ENCODE measurements at places on chromosomes 3 and 15. TPM values are rescaled to one million over a fixed set of nuclear protein-coding genes. Genes with fewer than 3 reads are reported as not detected.

- DNase-seq, result no peak
Measured at GRCh38 chr3:143755978-143756377, 92.3 kb downstream of the SLC9A9 start.

DNA sequence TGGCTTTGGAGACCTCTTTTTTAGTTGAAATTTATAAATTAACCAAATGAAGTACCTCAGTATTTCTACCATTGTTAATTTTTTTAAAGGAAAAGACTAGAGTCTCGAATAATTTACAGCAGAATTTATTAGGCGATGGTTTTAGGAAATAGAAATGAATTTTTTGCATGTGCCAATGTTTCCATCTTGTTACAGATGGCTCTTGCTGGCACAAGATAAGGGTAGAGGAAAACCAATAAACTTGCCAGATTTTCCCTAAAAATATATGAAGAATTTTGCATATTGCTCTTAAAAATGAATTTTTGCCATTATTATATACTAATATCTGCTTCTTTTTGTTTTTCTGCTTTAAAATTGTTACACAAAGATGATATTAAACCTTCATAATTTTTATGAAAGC is 380.7 kb downstream of the NLGN1 start:
- DNase-seq, result no peak

DNA sequence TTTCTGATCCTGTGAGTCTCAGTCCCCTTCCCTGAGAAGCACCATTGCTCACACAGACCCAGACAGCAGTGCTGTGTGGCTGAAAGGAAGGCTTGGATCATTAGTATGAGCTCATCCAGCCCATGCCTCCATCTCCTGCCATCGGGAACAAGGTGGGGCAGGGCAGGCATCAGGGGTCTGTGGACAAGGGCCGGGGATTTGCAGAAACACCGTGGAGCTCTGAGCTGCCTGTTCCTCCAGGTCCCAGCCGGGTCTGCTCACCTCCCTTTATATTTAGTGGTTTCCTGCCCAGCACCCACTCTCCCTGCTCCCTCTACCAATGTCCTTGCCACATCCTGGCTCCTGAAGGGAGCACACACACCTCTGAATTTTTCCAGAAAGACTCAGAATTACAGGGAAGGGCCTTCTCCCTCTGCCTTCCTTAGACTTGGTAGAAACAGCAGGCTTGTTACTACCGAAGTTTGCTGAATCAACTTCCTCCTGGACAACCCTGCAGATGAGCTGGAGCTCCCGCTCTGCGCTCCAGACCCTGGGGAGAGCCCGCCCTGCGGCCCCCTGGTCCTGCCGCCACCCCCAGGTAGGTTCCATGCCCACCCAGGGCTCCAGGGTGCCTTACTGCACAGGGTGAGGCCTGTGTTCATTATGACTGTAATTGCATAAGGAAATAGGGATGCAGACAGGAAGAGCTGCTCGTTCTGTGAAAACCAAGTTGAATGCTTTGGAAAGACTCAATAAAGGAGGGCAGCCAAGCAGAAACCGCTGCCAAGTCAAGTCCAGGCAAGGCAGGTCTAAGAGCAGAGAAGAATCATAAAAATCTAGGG is 128.1 kb downstream of the NSMCE3 start:
- no peak for DNase-seq

- no peak for DNase-seq
Measured at GRCh38 chr15:93583968-93584367, 495.0 kb upstream of the RGMA start.

DNA sequence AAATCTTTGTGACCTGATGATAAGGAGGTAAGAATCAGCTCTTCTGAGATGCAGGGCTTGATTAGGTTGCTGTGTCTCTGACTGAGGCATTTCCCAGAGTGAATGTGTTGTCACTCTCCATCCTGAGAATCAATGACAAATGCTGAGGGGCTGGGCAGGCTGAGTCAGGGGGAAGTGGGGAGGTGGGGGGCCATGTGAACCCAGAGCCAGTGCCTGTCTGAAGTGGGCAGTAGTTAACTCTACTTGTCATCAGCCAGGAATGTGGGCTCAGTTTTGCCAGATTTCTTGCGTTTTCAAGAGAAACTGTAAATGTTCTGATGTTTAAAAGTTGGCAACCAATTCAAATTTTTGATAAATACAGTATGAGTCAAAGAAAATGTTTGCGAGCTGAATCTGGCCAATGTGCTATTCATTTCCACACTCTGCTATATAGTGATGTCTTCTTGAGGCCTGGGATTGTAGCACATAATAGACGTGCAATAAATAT is 3.1 kb upstream of the BNC1 start:
- peak; percentile 89 for DNase-seq

GRCh38 chr15:52013151-52013791 is 5.7 kb upstream of the MAPK6 start:
- no peak for DNase-seq

DNA sequence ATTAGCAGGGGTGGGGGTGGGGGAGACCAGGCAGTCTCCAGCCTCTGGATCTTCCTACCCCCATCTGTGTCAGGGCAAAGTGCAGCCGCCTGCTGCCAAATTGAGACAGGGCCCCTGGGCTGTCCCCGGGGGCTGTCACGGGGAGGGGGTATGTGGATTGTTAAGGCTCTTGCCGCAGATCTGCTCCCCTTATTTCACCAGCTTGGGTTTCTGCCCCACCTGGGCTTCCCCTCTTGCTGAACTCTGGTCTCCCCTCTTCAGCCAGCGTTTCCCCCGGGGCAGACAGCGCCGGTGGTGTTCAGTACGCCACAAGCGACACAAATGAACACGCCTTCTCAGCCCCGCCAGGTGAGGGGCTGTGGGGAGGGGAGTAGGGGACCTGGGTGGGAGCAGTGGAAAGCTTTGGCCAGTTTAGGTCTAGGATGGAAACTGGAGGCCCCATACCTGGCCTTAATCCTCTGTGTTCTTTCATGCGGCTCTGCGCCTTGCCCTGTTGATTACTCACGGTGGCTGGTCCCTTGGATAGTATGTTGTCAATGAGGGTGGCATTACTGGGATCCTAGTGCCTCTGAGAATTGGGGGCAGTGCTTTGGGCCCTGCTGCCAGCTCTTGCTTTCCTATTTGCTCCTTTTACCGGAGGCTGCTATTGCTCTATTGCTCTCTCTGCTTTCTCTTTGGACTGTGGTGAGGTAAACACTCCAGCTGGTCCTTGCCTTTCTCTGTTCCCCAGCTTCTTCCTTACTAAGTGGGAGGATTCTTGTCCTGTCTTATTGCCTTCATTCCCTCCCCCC is 1.7 kb downstream of the EIF4G1 start:
- no peak for DNase-seq

DNA sequence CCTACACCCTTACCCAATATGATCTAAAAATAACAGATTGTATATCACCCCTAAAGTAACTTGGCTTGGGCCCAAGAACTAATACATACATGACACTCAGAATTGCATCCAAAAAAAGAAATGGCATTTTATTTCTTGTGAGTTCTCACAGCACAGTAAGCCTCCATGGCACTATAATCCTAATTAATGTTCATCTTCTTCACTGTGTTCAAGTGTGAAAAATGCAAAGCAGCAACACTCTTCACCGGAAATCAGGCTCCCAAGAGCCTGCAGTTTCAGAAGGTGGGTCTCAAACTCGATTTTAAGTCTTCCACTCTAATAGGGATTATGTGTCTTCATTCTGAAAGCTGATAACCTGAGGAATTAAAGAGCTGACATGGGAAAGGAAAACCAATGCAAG is 142.8 kb upstream of the TSC22D2 start:
- DNase-seq, result no peak

DNA sequence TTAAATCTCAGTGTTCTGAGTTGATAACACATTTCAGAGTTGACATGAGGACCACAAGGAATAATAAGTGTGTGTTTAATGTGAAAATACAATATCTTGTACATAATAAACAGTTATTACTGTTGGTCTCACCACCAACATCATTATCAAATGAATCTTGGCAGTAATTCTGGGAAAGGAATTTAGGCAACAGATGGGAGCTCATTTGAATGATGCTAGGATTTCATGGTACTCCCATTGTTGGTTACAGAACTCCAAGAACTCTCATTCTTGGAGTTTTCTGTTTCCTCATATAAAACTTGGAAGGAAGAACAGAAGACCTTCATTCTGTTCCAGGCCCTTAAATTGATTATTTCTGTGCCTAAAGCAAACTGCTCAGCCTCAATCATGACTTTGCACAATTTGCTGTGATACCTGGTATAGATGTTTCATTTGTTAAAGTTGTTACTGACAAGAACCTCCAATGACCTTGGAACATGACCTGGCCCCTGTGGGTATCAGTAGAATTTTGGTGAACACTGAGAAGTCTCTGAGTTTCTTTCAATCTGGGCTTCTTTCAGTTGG is 385.8 kb downstream of the LPP start:
- no peak for DNase-seq

- DNase-seq, result no peak
Measured at GRCh38 chr15:62991698-62992097, 50.8 kb upstream of the TPM1 start.

GRCh38 chr3:123342631-123343080 is 106.2 kb downstream of the ADCY5 start:
- DNase-seq, result no peak

- DNase-seq, result peak; percentile 52
Measured at GRCh38 chr15:75738647-75739325, 26.1 kb upstream of the CSPG4 start.

DNA sequence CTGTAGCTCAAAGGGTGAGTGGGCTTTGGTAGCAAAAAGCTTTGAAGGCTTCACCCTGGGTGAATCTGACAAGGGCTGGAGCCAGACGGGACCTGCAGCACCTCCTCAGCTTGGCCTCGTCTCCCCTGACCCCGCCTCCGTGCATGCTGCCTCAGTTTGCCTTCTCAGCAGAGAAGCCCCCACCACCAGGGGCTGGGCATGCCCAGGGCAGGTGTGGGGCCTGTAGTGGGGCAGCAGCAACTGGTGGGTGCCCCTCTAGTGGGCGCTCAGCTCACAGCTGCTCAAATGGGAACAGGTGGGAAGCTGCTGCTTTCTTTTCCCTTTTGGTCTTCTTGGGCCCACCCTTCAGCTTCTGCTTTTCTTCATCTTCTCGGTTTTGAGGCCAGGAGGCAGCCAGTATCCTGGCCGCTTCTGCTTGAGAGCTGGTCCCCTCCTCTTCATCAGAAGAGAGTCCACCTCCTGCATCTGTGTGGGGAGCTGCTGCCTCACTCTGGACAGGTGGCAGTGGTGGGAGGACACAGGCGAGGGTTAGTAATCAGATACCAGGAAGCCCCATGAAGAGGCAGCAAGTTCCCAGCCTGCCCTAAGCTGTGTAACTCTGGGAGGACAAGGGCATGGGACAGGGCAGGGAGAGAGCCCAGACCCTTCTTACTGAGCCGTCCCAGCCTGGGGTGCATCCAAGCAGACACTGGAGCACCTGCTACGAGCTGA is 21.0 kb downstream of the TMEM43 start:
- no peak for DNase-seq

DNA sequence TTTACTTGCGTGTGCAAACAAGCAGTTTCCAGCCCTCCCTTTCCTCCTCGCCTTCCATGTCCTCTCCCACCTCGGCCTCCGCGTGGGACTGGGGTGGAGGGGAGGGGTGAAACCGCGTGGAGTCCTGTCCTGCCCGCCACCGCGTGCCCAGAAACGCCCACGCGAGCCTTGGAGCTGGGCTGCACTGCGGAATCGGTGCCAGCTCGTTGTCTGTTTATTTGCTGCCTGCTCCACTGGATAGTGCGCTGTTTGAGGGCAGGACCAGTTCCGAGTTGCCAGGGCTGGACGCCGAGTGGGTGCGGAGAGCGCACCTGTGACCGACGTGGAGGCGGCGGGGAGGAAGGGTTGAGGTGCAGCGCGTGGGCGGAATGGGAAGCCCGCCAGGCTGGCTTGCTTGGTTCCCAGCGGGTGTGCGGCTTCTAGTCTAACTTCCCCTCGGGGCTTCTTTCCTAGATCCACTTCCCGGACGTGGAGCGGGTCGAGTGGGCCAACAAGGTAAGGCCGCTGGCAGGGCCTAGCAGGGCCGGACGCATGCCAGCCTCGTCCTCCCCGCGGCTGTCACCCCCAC is 17.3 kb downstream of the ESYT3 start:
- no peak for DNase-seq

DNA sequence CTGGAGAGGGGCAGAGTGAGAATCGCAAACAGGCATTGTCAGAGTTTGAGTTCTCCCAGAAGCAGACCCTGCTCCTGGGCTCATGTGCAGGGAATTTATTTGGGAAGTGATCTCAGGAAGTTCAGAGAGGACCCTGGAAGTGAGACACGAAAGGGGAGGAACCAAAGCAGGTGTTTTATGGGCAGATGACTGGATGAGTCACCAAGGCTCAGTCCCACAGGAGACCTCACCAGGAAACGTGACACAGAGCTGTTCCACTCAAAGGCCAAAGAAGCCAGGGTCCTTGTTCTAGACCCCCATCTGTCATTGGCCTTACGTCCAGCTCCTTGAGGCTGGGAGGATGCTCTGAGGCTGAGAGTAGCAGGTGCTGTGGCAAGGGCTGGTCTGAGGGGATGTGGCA is 43.4 kb upstream of the SEC22A start:
- no peak for DNase-seq

The ARGFX gene
- not detected for polyA plus RNA-seq

The POC1A gene
- 18.4 TPM for polyA plus RNA-seq

All from BJ (cell line).